LNCaP clone FGC (cell line): ENCODE measurements at places on chromosomes 5 and 9.

GRCh38 chr9:71144495-71144894 is 23.1 kb upstream of the TRPM3 start:
- no peak for DNase-seq

- DNase-seq = peak; percentile 11
Measured at GRCh38 chr9:14888272-14888671, 22.0 kb downstream of the FREM1 start.

DNA sequence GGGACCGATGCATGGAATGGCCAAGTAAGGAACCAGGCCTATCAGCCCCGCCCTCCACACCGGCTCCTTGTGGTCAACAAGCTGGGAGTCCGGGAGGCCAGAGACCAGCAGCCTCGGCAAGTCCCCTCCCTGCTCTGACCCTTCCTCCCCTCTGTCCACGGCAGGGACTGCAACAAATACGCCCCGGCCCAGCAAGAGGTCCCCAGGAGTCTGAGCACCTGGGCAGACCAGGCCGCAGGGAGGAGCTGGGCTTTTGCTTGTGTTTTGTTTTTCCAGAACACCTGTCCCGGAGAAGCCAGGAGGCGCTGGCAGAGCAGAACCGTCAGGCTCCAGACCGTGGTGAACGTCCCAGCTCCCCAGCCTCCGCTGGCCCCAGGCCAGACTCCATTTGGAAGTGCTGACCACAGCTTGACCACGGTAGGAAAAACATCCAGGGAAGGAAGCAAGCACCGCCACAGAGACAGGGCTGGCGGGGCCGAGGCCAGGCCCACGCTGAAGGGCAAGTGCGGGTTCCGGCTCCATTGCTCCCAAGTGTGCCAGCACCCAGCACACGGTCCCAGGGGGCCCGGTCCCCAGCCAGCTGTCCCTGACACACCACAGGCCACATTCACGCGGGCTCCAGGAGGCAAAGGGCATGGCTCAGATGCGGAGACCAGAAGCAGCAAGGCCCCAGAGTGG is 56.7 kb downstream of the VAV2 start:
- peak; percentile 35 for DNase-seq

DNA sequence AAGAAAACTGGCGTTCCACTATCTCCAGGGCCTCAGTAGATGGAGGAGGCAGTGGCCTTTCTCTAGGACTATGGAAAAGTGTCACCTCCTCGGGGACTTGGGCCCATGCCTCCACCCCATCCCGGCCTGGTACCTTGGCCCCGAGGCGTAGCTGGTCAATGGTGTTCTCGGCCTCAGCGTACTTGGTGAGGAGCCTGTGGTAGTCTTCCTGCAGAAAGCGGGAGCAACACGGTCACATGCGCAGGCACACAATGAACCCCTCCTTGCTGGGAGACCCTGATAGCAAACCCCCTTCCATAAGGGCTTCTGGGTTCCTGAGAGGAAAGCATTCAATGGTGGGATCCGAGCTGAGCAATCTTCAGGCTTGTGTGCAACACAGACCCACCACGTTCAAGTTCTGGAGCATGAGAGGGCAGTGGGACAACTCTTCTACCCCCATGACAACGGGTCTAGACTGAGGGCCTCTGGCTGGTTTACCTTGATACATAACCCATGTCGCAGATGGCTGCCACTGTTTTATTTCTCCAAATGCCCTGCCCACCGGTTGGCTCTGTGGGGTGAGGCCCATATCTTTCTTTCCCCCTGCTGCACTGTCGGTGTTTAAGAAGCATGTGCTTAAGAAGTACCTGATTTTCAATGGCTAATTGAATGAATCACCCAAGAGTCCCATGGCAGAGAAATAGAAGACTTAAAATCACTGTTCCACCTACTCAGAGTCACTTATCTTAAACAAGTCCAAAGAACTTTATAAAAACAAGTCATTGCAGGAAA is 13.6 kb downstream of the AKNA start:
- no peak for DNase-seq

- DNase-seq = no peak
Measured at GRCh38 chr5:96687812-96688453, 25.8 kb downstream of the CAST start.

GRCh38 chr5:2169850-2170760 is 287.4 kb upstream of the IRX4 start:
- no peak for DNase-seq

DNA sequence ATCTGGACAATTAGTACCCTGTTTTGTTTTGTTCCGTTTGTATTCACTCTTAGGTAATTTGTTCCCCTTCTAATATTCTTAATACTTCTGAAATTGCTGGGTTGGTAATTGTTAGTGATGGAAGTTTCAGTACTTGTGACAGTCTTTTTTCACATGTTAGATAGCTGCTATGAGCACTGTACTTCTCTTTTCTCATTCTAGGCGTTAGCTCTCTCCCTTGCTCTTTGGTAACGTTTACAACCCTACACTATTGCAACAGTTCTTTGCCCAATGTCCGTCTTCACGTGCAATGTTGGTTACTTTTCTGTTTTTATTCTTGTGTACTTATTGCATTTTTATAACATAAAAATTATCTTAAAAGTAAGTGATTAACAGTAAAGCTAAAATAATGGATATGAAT is 1509.0 kb downstream of the MAT2B start:
- DNase-seq = no peak
